ENCODE measurements at places on chromosomes 4 and X.

- DNase-seq = no peak
Observed at GRCh38 chr4:105784761-105785160, 76.2 kb downstream of the GSTCD start.

DNA sequence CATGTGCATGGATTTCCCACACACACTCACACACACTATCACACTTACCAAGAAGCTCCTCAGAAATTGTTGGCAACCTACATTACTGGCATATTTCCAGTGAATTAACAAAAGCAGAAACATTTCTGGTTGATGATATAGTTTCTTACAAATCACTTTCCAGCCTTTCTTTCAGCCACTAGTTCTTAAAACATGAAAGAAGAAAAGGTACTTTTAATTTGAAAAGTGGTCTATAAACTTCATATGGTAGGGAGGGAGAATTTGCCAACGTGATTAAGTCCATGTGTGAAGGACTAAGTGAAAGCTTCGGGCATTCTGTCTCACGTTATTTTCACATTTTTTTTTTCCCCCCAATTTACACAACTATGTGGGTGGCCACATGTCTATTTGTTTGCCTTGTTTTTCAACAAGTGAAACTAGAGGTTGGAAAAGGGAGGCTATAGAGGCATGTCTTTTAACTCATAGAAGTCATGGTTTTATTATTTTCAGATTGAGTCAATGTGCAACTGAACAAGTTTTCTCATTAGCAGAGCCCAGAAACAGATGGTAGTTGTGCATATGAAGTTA, 832.1 kb upstream of the INTU start:
- no peak for DNase-seq

- DNase-seq = no peak
Observed at GRCh38 chr4:140866492-140867005, 110.4 kb upstream of the TBC1D9 start.

- no peak for DNase-seq
Observed at GRCh38 chr4:133802359-133803140, 399.0 kb downstream of the PABPC4L start.

DNA sequence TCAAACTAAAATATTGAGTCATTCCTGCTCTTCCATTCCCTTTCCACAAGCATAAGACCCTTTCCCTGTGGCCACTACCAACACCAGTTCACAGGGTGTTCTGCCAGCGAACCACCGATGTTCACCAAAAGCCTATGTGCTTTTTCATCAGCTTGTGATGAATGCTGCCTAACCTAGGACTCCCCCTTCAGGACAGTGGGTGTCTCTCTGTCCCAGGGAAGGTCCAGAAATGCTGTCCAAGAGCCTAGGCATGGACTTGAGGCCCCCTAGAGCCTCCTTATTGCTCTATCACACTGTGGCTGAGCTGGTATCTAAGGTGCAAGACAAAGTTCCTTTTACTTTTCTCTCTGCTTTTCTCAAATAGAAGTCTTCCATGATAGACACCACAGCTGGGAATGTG, 1015.6 kb downstream of the PCDH19 start:
- no peak for DNase-seq

DNA sequence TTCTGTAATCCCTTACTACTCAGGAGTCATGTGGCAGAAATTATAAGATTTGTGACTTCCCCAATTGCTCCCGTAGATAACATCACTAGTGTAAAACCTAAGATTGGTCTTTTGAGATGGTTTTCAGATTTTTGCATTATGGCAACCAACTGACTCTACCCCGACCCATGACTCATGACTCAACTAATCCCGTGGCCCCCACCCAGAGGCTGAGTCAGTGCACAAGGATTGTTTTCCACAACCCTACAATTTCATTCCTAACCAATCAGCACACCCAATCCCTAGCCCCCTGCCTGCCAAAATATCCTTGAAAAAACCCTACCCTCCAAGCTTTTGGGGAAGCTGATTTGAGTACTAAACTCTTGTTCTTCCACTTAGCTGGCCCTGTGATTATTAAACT, 109.4 kb upstream of the FAM9C start:
- DNase-seq = no peak

DNA sequence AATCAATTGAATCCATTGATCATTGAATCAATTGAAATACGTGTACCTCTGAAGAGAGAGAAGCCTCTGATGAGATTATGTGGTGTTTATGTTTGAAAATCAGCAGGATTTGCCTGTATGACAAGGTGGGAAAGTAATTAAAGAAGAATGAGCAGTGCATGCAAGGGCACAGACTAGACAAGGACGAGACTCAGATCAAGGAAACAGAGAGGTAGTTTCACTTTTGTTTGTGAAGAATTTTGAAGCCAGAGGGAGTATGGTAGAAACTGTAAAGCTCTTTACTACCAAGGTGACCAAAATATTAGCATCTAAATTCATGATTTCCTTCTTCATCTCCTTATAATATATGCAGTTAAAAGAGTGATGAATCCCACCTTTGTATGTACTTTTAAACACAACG, 1830.0 kb upstream of the IGFBP7 start:
- DNase-seq = no peak

GRCh38 chr4:185383451-185383850, 12.3 kb downstream of the LRP2BP start:
- no peak for DNase-seq

GRCh38 chr4:6350646-6351045, 81.0 kb downstream of the WFS1 start:
- no peak for DNase-seq

- DNase-seq = no peak
Observed at GRCh38 chr4:138688408-138689085, 327.0 kb upstream of the NOCT start.

GRCh38 chr4:89685690-89686089, 151.3 kb downstream of the SNCA start:
- no peak for DNase-seq

DNA sequence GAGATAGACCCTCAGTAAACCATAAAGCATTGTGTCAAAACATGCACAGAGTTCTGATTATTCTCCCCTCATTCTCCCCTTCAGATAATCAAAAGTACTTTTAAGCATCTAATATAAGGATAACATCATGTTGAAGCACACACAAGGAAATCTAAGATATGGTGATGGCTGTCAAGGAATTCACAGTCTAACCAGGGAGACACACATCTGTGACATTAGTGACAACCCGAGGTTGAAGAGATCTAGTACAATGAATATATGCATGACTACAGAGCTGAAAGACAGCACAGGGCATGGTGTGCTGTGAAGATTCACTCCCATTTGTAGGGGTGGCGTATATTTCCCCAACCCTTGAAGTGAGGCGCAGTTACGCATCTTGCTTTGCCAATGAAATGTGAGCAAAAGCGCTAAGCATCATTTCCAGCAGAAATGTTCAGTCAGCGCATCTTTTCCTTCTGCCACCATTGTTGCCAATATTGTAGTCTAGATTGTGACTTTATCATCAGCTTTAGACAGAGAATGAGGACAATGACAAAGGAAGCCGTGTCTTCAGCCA, 122.0 kb downstream of the NSUN7 start:
- DNase-seq = no peak

DNA sequence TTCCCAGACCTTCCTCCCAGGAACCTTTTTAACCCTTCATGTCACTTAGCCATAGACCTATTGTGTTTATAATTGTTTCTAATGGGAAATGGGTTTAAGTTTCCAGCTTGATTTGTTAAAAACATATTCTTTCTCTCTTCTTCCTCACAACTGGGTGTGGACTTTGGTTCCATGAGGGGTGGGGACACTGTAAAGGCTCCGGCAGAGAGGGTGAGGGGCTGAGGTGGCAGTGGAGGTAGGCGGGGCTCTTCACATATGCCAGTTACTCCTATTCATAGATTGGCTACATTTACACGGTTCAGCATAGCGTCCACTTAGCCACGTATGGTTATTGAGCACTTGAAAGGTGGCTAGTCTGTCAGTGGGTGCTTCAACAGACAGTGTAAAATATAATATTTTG, 7.8 kb downstream of the INTS6L start:
- DNase-seq = no peak

DNA sequence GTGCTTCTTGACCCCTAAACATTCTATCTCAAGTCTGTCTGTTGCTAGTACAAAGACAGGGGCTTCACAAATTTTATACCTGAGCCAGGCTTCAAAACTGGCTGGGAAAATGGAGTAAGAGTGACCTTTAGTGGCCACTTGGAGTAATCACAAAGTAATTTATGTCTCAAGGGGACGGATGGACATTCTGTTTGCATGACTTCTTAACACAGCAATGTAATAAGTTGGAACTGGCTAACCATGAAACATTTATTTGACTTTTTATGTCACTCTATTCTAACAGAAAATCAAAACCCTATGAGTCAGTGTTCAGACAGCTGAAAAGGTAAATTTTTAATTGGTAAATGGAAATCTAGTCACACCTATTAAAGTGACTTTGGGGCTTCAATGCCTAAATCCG, 600.6 kb downstream of the ANKRD50 start:
- peak; percentile 25 for DNase-seq

DNA sequence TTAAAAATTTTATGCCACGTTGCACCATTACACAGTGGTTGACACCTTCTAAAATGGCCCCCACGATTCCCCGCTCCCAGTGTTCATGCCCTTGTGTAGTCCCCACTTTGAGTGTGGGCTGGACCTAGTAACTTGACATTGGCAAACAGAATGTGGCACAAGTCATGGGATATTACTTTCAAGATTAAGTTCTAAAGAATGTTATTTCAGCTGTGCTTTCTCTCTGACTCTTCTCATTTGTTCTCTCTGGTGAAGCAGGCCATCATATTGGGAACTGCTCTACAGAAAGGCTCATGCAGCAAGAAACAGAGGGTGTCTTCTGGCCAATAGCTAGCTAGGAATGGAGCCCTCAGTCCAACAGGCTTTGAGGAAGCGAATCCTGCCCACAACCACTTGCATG, 67.1 kb downstream of the ATXN3L start:
- no peak for DNase-seq

DNA sequence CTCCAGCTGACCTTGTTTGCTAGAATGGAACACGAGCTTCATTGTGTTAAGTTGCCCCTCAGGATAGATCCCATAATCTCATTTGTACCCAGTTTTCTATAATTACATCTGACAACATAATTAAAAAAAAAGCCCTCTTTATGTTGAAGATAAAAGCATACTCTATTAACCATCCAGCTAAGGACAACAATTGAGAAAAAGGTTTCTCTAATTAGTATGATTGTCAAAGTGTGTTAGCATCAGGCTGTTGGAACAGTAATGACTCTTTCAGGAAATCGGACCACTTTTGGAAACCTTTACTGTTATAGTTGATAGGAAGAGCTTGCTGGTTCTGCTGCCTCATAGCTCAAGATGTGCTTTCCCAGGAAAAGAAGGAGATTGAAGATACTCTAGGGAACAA, 172.6 kb downstream of the FHIP1A start:
- no peak for DNase-seq

- no peak for DNase-seq
Observed at GRCh38 chr4:84498203-84498934, 723 bp downstream of the NKX6-1 start.

DNA sequence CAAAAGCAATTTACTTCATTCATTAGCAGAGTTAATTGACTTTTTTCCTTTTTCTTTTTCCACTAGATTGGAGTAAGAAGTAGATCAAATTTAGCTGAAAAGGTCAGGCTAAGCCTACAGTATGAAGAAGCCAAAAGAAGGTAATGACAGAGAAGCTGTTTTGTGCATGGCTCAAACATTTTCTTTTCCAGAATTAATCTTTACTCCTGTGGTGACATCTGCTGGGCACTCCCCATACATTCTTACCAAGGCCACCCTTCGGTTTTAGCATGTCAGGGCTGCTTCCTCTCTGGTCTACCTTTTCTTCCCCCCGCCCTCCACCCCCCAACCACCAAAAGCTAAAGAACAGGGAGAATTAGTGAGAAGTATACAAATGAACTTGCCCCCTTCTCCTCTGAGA, 70.2 kb downstream of the CLDN22 start:
- DNase-seq = peak; percentile 50

GRCh38 chr4:112645541-112646329, 8.8 kb downstream of the LARP7 start:
- DNase-seq = no peak

GRCh38 chr4:70688795-70689231, 481 bp downstream of the UTP3 start:
- no peak for DNase-seq

DNA sequence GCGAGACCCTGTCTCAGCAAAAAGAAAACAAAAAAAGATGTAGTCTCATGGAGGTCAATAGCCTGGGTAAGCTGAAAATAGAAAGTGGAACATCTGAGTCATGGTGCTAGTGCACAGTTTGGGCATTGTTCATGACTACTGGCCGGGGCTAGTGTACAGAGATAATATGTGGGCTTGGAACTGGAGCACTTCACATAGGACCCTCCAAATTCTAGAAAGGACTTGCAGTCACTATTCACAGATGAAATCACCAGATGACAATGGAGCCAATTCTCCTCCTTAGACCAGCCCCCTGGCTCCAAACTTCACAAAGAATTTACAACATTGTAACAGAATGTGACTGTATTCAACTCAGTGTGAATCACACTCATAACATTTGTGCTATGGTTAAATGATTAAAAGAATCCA, 367.8 kb upstream of the SLC7A11 start:
- DNase-seq = no peak

Measured in midbrain (tissue), 1 donor.